ENCODE measurements at places on chromosomes 13 and 19.

DNA sequence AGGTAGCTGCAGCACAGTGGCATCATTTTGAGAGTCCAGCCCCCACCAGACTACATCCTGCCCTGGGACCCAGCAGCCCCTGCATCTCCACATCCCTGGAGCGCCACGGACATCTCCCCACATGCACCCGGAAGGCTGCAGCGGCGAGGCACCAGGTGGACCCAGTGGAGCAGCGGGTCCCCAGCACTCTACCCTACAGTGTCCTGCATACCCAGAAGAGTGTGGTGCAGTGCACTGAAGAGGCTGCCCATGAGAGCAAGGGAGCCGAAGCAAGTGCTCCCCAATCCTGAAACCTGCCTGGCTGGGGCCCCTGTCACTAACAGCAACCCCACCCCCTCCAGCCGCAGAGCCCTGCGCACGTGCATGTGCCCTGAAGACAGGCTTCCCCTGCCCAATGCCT lies 21.3 kb upstream of the SLC7A9 start:
- DNase-seq: no peak

GRCh38 chr19:12788682-12789097 lies 2.6 kb upstream of the JUNB start:
- peak; percentile 90 for DNase-seq

DNA sequence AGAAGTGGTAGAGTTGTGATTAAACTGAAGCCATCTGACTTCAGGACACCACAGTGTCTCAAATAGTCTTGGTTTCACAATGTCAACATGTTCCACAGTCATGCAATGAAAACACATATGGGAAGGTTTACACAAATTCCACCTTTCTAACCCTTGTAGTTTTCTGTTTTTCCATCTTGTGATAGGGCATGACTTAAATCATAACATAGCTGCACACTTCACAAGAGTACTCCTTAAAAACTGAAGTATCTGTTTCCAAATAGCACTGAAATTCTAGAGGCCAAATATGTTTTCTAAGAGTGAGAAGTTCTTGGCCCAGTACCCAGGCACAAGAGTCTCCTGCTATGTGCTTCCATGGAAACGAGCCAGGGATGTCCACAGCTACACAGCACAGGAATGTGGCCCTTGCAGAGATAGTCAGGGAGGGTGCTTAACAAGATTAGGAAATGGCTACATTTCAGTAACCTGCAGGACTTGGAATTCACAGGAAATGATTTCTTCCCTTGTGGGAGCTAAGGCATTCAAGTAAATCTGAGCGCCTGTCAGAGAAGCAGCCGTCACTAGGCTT lies 269.1 kb downstream of the NDFIP2 start:
- no peak for DNase-seq

- DNase-seq: no peak
Measured at GRCh38 chr19:16554776-16555175, 12.5 kb upstream of the CHERP start.

DNA sequence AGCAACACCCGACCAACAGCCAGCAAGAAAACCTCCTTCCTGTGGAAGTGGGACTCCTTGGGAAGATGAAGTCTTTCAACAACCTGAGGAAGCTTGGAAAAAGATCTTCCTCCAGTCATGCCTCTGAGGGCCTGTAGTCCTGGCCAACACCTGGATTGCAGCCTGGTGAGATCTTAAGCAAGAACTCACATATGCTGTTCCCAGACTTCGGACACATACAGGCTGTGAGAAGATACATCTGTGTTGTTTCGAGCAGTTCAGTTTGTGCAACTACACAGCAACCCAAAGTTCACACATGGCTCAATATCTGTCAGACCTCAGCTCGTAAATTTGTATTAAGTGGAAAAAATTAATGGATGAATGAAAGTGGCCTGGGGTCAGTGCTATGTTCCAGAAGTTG lies 65.1 kb upstream of the UBAC2 start:
- no peak for DNase-seq

All from stimulated activated naive B cell treated with anti-CD40 and anti-IgM and Interleukin-4, amounts not matched to agents 10 μg/mL and 1 μg/mL and 100 μg/mL, for 72 hours (primary cell).